ENCODE measurements at places on chromosomes 11 and 22.

- no peak for DNase-seq
Observed at GRCh38 chr11:86259730-86260129, 15.2 kb downstream of the EED start.

- DNase-seq: no peak
Observed at GRCh38 chr11:124942466-124943253, 6.8 kb upstream of the HEPACAM start.

- peak; percentile 3 for DNase-seq
Observed at GRCh38 chr11:11537871-11538270, 83.9 kb downstream of the GALNT18 start.

DNA sequence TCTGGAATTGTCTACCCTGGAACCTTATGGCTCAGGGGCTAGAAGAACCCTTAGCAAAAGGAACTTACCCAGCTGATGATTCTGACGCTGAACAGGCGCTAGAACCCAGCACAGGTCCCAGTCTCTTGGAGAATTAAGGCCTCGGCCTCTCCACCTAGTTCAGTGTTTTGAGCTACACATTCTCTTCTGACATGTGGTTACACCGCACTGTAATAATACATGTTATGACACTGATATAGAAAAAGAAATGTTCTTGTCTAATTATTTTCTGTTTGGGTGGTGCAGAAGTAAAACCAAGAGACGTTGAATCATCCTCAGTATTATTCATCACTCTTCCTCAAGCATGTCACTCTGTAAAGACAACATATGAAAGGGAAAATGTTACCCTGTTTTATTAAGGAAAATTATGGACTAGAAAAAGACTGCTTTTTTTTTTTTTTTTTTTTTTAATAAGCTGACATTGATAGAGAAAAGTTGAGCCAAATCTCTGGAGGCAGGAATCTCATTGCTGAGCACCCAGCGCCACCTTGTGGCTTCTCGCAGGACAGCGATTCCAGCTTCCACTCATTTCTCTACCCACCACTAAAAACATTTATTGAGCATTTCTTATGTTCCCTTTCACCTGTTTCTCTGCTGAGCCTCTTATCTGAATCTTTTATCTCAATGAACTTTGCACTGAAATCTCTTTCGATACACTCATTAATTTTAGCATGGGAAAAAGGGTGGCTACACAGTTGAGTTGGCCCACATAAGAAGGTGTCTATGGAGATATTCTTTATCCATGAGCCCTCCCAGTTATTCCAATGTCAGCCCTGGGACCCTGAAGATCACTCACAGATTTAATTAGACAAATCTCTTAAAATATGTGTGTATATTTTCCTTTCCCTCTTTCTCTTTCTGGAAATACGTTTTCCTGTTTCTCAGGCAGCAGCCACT, 12.6 kb upstream of the APLNR start:
- DNase-seq: peak; percentile 52

DNA sequence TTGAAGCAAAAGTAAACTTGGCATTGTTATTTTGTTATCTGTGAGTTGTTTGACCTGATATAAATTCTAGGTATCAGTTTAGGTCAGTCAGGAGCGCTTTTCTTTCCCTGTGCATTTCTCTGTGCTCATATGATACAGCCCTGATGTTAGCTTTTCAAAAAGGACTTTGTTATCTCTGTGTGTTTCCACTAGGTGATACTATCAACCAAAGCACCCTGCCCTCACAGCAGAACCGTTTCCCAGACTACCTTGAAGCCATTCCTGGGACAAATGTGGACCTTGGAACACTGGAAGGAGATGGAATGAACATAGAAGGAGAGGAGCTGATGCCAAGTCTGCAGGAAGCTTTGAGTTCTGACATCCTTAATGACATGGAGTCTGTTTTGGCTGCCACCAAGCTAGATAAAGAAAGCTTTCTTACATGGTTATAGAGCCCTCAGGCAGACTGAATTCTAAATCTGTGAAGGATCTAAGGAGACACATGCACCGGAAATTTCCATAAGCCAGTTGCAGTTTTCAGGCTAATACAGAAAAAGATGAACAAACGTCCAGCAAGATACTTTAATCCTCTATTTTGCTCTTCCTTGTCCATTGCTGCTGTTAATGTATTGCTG, 87.7 kb upstream of the BIRC3 start:
- DNase-seq: no peak

DNA sequence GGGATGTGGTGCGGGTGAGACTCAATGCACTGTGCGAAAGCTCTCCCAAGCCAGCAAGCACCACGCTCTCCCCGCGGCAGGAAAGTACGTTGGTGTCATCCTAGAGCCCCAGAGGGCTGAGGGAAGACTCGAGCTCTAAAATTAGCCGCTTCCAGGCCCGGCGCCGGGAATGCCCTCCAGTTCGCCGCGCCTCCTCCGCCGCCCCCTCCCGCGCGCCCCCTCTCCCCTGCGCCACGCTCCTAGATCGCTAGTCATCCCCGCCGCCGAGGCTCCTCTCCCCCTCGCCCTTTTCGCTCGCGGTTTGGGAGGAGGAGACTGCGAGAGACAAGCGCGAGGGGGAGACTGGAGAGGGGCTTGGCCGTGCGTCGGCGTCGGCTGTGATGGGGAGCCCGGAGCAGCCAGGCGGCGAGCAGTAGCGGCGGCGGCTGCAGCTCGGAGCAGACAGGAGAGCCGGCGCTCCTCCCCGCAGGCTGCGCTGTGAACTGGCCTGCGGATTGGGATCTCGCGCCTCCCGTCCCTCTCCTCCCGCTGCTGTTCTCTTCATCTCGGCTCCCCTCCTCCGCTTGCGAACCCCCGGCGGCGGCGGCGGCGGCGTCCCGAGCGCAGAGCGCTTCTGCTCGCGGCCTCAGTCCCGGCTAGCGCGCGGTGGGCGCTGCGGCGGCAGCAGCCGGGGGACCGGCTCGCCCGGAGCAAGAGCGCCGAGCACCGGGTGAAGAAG, at the start of gene FAT3:
TSS of gene FAT3 (plus strand) at position 412 of the 718 bp plus-strand sequence. CDS start 127,295 bp downstream, outside the sequence.
- DNase-seq: peak; percentile 79

GRCh38 chr11:44579302-44579761, 13.9 kb downstream of the CD82 start:
- DNase-seq: no peak

GRCh38 chr11:61547246-61547645, 33.6 kb downstream of the SYT7 start:
- no peak for DNase-seq

DNA sequence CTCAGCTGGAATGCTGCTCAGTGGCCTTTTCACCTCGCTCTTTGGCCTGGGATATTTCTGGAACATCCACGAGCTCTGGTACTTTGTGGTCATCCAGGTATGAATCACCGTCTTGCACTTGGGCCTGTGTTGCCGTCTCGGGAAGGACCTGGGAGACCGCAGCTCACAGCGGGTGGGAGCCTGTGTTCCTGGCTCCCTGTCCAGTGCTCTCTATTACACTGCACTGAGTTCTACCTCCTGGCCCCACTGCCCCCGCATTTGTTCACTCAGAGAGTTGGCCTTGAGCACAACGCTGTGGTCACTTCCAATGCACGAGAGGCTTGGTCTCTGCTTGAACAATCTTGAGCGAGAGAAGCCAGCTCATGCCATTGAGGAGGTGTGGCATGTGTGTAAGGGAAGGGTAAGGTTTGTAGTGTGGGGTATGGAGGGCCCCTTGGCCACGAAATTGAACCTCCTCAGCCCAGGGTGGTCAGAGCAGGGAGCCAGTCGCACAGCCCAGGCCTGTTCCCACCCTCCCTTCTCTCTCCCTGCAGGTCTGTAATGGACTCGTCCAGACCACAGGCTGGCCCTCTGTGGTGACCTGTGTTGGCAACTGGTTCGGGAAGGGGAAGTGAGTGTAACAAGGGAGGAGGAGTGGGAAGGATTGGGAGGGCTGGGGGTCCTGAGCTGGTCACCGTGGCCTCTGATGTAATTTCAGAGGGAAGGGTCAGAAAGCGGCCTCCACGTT, 16.2 kb downstream of the SLC37A2 start:
- no peak for DNase-seq

GRCh38 chr11:9687711-9688477, 24.0 kb downstream of the SWAP70 start:
- peak; percentile 5 for DNase-seq

GRCh38 chr22:34976474-34976873, 89.5 kb upstream of the ISX start:
- DNase-seq: no peak

GRCh38 chr11:130183878-130184610, 24.5 kb downstream of the ST14 start:
- no peak for DNase-seq

GRCh38 chr11:43410394-43410793, 51.7 kb downstream of the TTC17 start:
- DNase-seq: no peak

DNA sequence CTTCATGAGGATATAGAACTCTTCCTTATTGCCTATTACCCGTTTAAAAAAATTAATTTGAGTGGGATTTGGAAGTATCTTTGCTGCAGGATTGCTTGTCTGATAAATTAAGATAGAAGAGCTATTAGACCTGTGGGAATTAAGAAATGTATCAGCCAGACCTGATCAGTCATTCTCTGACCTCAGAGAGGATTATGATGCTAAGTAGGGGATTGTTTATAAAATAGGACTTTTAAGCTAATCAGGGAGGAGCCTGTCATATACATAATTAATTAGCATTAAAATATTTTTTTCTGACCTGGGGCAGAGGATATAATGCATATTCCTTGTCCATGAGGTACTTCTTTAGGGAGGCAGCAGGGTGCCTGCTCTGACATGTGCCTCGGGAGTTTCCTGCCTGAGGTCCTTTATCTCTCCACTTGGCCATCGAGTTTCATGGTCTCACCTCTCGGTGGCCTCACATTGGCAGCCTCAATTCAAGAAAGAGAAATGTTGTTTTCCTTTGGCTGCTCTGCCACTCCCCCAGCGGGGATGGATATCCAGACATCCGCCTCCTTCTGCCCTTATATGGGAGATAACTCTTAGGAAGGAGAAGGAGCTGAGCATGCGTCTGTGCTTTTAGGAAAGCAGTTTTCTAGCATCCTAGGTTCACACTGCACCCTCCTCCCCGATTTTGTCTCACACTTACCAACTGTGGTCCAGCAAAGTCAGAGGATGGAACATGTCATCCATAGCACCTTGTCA, 41.1 kb downstream of the DIXDC1 start:
- DNase-seq: no peak

DNA sequence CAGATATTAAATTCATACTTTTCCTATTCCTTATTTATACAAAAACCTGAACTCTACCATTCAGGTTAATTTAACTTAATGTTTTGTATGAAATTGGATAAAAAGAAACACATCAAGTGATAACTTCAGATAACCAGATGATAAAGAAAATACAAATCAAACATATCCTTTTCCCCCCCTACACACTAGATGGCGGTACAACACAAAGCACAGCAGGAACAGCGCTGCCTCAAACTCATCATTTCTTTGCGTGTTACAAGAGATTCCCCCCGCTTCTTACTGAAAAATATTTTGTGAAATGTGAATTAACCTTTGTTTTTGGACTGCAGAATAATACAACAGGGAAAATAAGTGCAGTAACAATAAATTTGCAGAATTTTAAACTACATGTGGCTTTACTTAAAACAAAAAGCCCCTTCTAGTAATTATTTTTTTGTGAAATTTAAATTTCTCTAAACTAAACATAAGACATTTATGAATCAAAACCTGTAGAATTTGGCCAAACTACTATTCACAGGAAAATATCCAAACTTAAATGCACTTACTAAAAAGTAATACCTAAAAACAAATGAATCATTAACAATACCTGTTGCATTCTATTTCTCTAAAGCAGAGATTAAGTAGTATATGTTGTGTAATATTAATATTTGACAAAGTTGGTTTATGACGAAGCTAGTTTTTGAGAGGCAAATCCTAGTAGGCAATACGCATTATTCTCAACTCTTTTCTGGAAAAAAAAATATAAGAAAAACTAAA, 74.4 kb downstream of the ARHGAP32 start:
- DNase-seq: peak; percentile 84

- DNase-seq: no peak
Observed at GRCh38 chr22:24161909-24162308, 19.4 kb upstream of the SUSD2 start.

GRCh38 chr11:34682825-34683224, 61.9 kb downstream of the EHF start:
- no peak for DNase-seq

DNA sequence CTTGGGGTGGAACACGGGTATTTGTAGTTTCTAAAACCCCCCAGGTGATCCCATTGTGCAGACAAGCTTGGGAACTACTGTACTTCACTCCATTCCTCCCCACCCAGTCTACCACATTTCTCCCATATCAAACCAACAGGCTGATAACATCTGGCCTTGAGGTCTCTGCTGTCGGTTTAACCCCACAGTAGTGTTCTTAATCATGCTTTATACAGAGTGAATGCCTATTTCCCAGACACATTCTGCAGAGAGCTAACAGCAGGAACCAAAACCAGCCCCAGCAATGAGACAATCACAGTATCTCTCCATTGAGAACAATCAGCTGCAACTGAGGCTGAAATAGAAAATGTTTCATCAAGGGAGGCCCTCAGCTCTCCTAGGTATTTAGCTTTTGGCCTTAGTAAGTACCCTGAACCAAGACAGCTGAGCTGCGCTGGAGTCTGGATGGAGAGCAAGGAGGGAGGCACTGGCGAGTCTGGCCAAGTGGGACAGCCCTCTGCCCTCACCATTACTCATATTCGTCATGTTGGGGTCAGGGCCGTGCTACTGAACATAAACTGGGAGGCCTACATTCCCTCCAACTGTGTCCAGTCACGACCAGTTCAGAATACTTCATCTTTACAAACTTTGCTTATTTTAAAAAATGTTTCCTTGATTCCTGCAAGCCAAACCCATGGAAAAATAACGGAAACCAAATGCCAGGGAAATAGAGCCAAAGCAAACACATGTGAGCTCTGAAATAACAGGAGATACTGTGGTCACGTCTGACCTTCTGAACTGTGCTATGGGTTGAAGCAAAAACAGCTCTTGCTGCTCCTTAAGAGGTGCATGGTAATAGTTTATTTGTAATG, 81.0 kb downstream of the CCDC34 start:
- no peak for DNase-seq

- DNase-seq: no peak
Observed at GRCh38 chr11:117961896-117962295, 24.3 kb upstream of the IL10RA start.

DNA sequence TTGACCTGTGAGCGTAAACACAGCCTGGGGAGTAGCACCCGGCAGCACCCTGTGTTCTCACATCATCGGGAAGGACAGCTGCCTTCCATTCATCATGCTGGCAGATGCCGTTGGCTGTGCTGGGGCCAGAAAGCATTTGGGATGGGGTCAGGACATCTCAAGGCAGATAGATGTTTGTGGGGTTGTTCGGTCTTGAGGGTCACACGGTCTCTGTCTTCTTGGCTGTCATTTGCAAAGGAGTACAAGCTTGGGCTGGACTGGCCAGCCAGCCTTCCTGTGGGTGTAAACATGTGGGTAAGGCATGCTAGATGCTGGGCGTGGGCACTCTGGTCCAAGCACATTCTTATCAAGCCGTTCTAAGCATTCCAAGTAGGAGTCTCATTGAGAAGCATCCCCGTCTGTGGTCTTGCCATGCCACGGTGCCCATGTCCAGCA, 81.4 kb downstream of the TBC1D22A start:
- no peak for DNase-seq
